ENCODE measurements at places on chromosomes 3 and 15. TPM values are rescaled to one million over a fixed set of nuclear protein-coding genes. Genes with fewer than 3 reads are reported as not detected.

SPINK8 gene
- not detected for total RNA-seq

TMEM45A gene
- 13.7 TPM for total RNA-seq

ZBBX gene
- not detected for total RNA-seq

FRMD5 gene
- 9.3 TPM for total RNA-seq

GP5 gene
- total RNA-seq, result under 0.01 TPM

CELF6 gene
- 0.26 TPM for total RNA-seq

ARIH1 gene
- total RNA-seq, result 71.2 TPM
